Gastroesophageal sphincter (tissue), 4 donors: ENCODE measurements at places on chromosomes 11 and 22.

DNA sequence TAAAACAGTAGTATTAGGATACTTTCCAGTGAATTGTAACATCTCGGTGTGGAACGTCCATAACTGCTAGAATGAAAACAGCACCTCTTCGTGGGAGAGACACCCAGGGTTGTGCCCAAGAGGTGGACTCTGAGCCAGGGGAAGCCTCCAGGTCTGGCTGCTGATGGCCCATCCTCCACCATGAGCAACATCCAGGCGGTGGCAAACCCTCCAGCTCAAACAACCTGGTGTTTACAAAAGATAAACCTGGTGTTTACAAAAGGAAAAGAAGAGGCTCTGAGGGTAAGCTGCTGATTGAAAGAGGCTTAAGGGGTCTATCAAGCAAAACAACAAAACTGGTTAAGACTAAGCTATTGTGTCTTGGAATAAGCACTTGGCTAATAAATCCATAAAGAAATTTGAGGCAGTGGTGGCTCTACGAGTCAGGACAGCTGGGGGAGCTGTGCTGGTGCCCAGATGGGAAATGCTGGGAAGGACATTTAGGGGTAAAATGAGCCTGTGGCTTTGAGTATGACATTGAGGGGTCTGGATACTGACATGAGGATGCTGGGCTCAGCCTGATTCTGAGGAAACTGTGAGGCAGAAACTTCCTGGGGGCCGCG is 909.0 kb downstream of the BRD1 start:
- ATAC-seq: no peak

DNA sequence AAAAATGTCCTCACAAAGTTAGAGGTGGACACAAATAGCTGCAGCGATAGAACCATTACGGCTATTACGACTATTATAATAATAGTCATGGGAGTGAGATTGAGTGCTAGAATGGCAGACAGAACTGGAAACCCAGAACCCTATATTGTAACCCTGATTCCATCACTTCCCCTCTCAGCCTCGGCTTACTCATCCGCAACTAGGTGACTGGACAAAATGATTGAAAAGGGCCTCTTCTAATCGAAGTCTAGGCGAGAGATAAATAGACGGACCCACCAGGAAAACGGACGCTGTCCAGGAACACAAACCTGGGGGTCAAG is 629 bp downstream of the PSMA1 start:
- no peak for ATAC-seq

DNA sequence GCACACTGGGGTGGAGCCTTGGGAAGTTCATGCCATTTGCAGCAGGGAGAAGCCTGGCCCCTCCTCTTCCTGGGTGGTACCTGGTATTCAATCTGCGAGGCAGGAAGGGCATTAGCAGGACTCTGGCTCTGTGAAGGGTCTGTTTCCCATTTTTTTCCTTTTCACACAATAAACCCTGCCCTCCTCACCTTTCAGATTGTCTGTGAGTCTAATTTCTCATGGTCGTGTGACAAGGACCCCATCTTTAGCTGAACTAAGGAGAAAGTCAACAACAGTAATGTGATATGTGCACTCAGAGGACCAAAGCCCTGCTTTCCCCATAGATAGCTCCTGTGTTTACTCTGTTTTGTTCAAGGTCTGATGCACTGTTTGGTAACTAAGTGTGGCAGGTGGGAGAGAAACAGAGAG is 26.6 kb upstream of the CASP4 start:
- no peak for ATAC-seq

- ATAC-seq: peak; percentile 14
These were observed at the start of gene WNT11 for GRCh38 chr11:76206327-76207081. Gene WNT11, minus strand, starts transcription at chr11:76206502. Its CDS starts 95 bp downstream, at chr11:76206407.

- no peak for ATAC-seq
These were observed 5.2 kb downstream of the SCYL1 start for GRCh38 chr11:65530157-65530496.

DNA sequence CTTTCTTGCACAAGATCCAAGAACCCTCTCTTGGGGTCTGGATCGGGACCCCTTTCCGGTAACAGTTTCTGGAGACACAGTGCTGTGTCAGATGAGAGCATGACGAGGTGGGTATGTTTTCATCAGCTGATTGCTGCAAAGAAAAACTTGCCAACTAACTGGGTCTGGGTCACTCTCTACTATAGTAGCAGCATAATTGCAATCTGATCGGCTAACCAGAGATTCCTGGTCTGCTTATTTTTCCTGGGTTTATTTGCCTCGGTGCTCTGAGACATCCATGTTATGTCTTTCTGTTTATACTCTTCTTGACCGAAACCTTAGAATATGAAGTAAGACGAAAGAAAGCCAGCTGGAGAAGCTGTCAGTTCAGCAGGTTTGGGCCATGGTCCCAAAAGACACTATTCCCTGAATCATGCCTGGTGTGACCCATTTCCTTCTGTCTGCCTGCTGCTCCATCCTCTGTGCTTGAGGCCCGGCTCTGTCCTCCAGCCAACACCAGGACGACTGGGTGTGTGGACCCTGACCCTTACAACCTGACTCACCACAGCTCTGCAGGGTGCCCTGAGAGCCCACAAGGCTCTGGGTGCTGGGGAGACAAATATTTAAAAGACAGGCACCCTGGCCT is 24.1 kb upstream of the CLMP start:
- peak; percentile 56 for ATAC-seq

GRCh38 chr11:122145715-122146274 is 29.8 kb upstream of the BLID start:
- no peak for ATAC-seq

GRCh38 chr11:107215010-107215409 is 196.7 kb upstream of the GUCY1A2 start:
- no peak for ATAC-seq

DNA sequence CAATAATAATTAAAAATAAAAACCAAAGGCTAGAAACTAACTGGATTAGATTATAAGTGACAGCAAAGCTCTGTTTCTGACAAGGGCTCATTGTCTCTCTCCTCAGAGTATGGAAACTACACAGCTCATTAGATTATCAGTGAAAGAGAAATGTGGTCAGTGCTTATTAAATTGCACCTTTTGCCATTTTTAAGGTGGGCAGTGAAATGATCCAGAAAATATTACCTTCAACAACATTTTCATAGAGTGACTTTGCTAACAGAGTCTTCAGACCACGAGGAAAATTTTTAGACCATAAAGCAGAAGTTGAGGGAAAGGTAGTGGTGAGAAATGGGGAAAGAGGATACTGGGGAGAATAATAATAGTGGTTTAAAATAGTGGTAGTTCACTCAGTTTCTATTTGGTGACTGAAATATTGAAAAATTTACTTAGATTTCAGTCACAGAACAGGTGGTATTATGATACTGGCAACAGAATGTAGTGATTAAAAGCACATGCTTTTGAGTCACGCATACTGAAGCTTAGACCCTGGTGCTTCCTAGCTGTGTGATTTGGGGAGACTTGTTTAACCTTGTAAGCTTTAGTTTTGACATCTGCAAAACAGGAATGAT is 684.0 kb upstream of the CCDC90B start:
- no peak for ATAC-seq

DNA sequence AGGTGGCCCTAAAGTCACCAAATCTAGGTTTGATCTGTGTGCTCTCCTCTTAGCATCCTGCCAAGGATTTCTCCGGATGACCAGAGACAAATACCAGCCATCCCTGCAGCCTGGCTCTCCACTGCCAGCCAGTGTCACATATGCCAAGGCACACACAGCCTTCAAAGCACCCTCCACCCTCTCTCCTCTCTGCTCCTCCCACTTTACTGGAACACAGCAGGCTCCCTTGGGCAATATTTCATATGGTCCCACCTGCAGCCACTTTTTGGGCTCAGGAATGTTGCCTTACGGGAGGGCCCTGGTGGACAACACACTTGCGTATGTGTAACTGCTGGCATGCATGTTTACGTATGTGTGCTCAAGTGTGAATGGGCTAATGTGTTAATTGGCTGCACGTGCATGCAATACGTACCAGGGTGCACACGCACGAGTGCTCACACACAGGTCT is 183.9 kb downstream of the CEP164 start:
- no peak for ATAC-seq
